ENCODE measurements at places on chromosomes 5 and 9. TPM values are rescaled to one million over a fixed set of nuclear protein-coding genes. Genes with fewer than 3 reads are reported as not detected.

Gene SCGB3A2
- total RNA-seq = not detected

Gene DNAI1
- total RNA-seq = not detected

GRCh38 chr9:27379311-27380251 is 82.6 kb upstream of the EQTN start:
- no peaks in the 10 kb centered on the region for H3K36me3 ChIP-seq
- no peaks in the 10 kb centered on the region for H3K4me1 ChIP-seq
- no peak for DNase-seq
- H3K27me3 ChIP-seq = no peaks in the 10 kb centered on the region
- no peak overlapping the region for H3K4me3 ChIP-seq

DNA sequence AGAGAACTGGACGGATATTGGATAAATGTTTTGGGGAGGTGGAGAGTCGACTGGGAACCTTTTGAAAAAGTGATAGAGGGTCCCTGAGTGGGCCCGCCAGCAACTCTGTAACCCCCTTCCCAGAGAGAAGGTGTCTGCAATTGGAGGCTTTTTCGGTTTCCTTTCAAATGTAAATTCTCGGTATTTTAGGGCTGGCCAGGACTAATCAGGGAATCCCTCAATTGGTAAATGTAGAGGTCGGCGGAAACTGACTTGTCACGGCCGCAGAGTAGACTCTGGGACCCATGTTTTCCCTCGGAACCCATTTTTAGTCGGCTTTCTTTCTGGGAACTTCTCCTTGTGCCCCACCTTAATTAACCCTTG is 524 bp downstream of the CCNB1 start:
- no peaks in the 10 kb centered on the region for H3K36me3 ChIP-seq
- no peak for DNase-seq
- H3K27me3 ChIP-seq = no peaks in the 10 kb centered on the region
- H3K4me1 ChIP-seq = no peaks in the 10 kb centered on the region

Gene TEK
- total RNA-seq = 14.4 TPM

Gene GABRB2
- total RNA-seq = 2.5 TPM

Gene TRIM36
- total RNA-seq = 6.9 TPM

Gene SEC24A
- 15.0 TPM for total RNA-seq

DNA sequence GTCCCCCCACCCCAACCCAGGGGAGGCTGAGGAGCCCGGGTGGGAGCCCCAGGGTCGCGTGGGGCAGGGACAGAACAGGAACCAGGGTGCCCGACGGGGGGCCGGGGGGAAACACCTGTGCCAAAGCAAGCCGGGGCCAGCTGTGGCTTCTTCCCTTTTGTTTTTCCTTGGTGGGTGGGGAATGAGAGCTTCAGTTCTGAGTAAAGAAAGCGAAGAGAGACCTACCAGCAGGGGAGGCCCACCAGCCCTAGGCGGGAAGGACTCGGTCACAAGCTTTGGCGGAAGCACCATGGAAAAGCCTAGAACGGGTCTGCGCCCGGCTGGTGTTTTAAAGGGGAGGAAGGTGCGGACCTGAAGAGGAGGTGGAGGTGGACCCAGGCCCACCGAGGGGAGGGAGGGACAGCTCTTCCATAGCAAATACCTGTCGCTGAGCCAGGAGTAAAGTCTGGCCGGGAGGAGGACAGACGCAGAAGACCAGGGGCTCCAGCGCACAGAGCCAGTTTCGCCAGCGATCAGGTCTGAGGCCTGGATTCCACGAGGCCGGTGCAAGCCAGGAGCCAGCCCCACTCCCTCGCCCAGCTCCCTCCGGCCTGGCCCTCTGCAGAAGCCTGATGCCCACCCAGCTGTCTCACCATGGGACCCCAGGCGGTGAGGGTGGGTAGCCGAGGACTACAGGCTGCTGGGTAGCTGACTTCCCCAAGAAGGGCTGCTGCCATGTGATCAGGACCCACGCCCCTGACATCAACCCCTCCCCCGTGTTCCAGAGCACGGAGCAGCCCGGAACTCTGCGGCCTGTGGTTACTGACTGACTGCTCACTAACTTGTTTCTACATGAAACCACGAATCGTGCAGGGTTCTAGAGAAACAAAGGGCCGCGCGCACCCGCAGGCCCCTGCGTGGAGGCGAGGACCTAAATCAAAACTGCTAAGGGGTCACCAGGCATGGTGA is 849 bp upstream of the MGAT1 start:
- no peaks in the 10 kb centered on the region for H3K36me3 ChIP-seq
- peak overlapping the region; percentile 96 for H3K27ac ChIP-seq
- peak overlapping the region; percentile 64 for H3K4me3 ChIP-seq
- DNase-seq = peak; percentile 65
- peaks cover 23% of the 10 kb centered on the region for H3K4me1 ChIP-seq
- no peaks in the 10 kb centered on the region for H3K27me3 ChIP-seq

DNA sequence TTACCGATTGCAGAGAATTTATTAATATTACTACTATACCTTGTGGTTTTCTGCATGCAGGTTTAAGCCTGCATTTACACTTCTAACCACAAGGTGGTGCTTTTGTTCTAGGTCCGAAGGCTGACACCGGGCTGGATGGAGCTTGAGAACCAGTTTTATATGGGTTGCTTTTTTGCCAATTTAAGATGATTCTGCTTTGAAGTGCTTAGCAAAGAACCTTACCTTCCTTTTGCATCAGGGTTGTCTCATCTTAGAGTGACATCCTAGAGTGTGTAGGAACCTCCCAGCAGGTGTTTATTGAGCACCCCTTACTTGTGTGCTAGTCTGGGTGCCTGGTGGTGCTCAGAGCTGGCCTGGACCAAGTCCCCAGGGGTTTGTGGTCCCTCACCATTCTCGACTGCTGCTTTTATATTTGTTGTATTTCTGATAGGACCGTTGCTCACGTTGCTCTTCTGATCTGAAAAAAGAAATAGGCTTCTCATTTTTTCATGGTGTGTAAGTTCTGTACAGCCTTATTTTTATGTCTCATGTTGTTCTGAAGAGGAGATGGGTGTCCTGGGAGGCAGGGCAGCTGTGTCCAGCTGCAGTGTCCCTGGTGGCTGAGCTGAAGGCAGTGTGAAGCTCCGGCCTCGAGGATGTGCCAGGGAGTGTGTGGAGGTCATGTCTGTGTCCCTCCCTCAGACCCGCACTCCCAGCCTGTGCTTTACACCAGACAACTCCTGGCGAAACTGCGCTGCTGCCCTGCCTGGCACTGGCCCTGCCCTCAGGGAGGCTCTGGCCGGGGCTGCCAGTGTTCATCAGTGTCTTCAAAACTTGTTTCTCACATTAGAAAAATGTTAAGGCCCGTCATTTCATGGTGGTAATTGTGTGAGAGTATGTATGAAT is 54.3 kb downstream of the EHMT1 start:
- no peak overlapping the region for H3K4me3 ChIP-seq
- no peaks in the 10 kb centered on the region for H3K27me3 ChIP-seq
- H3K27ac ChIP-seq = no peak overlapping the region
- H3K4me1 ChIP-seq = no peaks in the 10 kb centered on the region

Gene UCK1
- total RNA-seq = 61.0 TPM

- H3K4me1 ChIP-seq = no peaks in the 10 kb centered on the region
- no peak overlapping the region for H3K27ac ChIP-seq
- no peak overlapping the region for H3K4me3 ChIP-seq
- no peak for DNase-seq
- H3K36me3 ChIP-seq = no peaks in the 10 kb centered on the region
Measured at GRCh38 chr5:124705577-124705976, 40.9 kb downstream of the ZNF608 start.

- H3K36me3 ChIP-seq = no peaks in the 10 kb centered on the region
- DNase-seq = no peak
- no peaks in the 10 kb centered on the region for H3K27me3 ChIP-seq
- no peak overlapping the region for H3K4me3 ChIP-seq
Measured at GRCh38 chr5:132193165-132193694, 34.4 kb downstream of the P4HA2 start.

DNA sequence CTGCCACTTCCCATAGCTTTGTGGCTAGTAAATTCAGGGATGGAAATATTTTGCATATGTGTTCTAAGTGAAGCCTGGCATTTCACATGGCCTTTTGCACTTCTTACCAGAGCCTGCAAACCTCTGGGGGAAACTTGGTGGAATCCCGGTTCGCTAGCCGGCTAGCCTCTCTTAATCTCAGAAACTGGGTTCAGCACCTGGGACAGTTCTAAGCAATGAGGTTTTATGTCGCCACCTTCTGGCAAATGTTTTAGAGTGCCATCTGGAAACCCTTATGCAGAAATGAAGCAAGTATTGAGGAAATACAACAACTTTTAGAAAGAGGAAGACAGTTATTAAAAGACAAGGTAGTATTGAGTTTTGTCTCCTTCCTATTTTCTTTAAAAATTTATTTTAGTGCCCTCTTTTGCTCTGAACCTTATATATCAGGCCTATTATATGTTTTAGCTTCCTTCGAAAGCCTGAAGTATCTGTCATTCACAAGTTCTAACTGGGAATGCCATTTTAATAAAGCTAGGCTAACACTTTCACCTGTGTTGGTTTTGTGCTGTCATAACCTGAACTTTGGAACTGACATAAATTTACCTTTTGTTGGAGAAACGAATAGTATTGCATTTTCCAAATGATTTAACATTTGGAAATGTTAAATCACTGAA is 963 bp upstream of the HTR1A start:
- H3K4me1 ChIP-seq = no peaks in the 10 kb centered on the region
- no peak overlapping the region for H3K27ac ChIP-seq
- H3K36me3 ChIP-seq = no peaks in the 10 kb centered on the region
- DNase-seq = no peak
- peaks cover 46% of the 10 kb centered on the region for H3K27me3 ChIP-seq

- H3K36me3 ChIP-seq = no peaks in the 10 kb centered on the region
- H3K27ac ChIP-seq = no peak overlapping the region
- no peaks in the 10 kb centered on the region for H3K27me3 ChIP-seq
- DNase-seq = no peak
- H3K4me3 ChIP-seq = no peak overlapping the region
- H3K4me1 ChIP-seq = no peaks in the 10 kb centered on the region
Measured at GRCh38 chr9:125446561-125447094, 185.0 kb downstream of the GAPVD1 start.

DNA sequence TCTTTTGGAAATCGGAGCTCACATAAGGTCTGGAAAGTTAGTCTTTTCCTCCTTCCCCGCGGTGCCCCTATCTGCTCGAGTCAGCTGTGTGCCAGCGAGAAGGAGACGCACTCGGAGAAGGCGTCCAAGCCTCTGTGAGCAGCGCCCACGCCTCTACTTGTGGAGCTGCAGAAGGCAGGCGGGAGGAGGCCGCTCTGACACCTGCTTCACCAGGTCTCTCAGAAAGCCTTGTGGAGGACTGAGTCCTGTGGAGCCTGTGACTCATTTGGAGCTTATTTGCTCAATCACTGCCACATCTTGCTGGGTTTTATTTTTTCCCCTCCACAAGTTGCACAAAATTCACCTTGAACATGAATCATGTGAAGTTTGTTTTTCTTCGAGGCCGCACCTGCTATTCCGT is 117.5 kb downstream of the IRX2 start:
- H3K4me1 ChIP-seq = no peaks in the 10 kb centered on the region
- no peak overlapping the region for H3K27ac ChIP-seq
- DNase-seq = no peak
- no peak overlapping the region for H3K4me3 ChIP-seq
- H3K27me3 ChIP-seq = no peaks in the 10 kb centered on the region
- no peaks in the 10 kb centered on the region for H3K36me3 ChIP-seq

- no peak overlapping the region for H3K4me3 ChIP-seq
- H3K4me1 ChIP-seq = peaks cover 8% of the 10 kb centered on the region
- H3K27me3 ChIP-seq = no peaks in the 10 kb centered on the region
- H3K27ac ChIP-seq = peak overlapping the region; percentile 84
Measured at GRCh38 chr9:134474055-134474370, 147.8 kb downstream of the RXRA start.

Gene ADAMTS13
- 2.9 TPM for total RNA-seq

Gene ETF1
- 112 TPM for total RNA-seq

Gene PCDHA9
- total RNA-seq = 0.16 TPM

- no peaks in the 10 kb centered on the region for H3K36me3 ChIP-seq
- no peaks in the 10 kb centered on the region for H3K27me3 ChIP-seq
- H3K4me3 ChIP-seq = no peak overlapping the region
- DNase-seq = no peak
- H3K4me1 ChIP-seq = no peaks in the 10 kb centered on the region
- no peak overlapping the region for H3K27ac ChIP-seq
Measured at GRCh38 chr5:151173711-151174611, 16.4 kb upstream of the ANXA6 start.

- H3K27ac ChIP-seq = no peak overlapping the region
- no peaks in the 10 kb centered on the region for H3K4me1 ChIP-seq
- H3K36me3 ChIP-seq = no peaks in the 10 kb centered on the region
- DNase-seq = no peak
Measured at GRCh38 chr5:180467028-180467975, 26.9 kb upstream of the CNOT6 start.

Gene OR1B1
- not detected for total RNA-seq

- no peak overlapping the region for H3K4me3 ChIP-seq
- H3K27ac ChIP-seq = no peak overlapping the region
- H3K4me1 ChIP-seq = peaks cover 3% of the 10 kb centered on the region
- H3K27me3 ChIP-seq = no peaks in the 10 kb centered on the region
- no peak for DNase-seq
- H3K36me3 ChIP-seq = no peaks in the 10 kb centered on the region
Measured at GRCh38 chr9:27457445-27457844, 66.6 kb upstream of the IFNK start.

Gene PLPP6
- 6.4 TPM for total RNA-seq

DNA sequence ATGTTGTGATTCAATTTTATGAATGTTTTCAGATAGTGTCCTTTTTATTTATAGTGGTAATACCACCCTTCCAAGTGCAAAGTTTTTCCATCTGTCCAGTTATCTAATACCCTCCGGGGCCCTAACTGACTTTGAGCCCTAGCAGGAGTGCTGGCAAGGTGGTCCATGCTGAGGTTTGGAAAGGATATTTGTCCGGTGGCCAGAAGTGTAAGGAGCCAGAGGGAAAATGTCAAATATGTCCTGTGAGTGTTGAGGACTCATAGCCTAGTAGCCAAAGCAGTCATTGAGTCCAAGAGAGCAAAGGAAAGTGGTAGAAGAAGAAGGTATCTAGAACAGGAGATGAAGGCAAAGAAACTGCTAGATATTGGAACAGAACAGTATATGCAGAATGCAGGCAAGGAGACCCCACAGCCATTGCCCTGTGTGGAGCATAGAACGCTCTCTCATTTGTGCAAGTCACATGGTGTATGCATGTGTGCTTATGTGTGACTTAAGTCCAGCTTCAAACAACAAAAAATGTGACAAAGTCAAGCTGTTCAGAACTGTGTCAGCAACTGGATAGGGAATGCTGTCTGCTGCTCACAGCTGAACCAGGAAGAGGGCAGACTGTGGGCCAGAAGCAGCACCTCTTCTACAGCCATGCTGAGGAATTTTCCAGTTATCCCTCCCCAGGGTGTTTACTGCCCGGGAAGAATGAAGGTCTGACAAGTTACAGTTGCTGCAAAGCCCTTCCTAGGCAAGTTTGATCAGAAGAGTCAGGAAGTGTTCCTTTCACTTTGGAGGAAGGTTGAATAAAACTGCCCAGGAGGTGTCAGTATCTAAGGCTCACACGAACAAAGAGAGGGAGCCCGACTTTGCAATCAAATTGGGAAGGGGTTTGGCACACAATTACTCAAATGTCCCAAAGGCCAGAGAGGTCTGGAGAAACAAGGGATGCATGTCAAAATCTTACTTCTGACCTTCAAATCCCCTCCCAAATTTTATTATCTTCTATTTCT is 463.3 kb upstream of the DMAC1 start:
- H3K27ac ChIP-seq = no peak overlapping the region
- no peaks in the 10 kb centered on the region for H3K36me3 ChIP-seq
- no peaks in the 10 kb centered on the region for H3K4me1 ChIP-seq
- H3K4me3 ChIP-seq = no peak overlapping the region

Data from breast epithelium (tissue), 4 donors.